Gastrocnemius medialis (tissue), 4 donors: ENCODE measurements at places on chromosomes 5 and 9. TPM values are rescaled to one million over a fixed set of nuclear protein-coding genes. Genes with fewer than 3 reads are reported as not detected.
A peak's percentile ranks its signal among the peaks of the same experiment; 100 is the strongest.

GRCh38 chr5:10520706-10521105 is 43.2 kb upstream of the ANKRD33B start:
- no peak overlapping the region for H3K4me3 ChIP-seq
- no peaks in the 10 kb centered on the region for H3K4me1 ChIP-seq
- no peak for DNase-seq
- H3K27me3 ChIP-seq: no peaks in the 10 kb centered on the region
- no peaks in the 10 kb centered on the region for H3K36me3 ChIP-seq

DNA sequence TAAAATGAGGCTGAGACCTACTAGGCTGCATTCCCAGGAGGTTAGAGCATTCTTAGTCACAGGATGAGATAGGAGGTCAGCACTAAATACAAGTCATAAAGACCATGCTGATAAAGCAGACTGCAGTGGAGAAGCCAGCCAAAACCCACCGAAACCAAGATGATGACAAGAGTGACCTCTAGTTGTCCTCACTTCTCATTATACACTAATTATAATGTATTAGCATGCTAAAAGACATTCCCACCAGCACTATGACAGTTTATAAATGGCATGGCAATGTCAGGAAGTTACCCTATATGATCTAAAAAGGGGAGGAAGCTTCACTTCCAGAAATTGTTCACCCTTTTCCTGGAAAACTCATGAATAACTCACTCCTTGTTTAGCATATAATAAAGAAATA is 88.6 kb downstream of the PLPPR1 start:
- no peak for DNase-seq
- no peaks in the 10 kb centered on the region for H3K36me3 ChIP-seq
- no peak overlapping the region for H3K27ac ChIP-seq
- no peaks in the 10 kb centered on the region for H3K27me3 ChIP-seq
- no peak overlapping the region for H3K4me3 ChIP-seq
- no peaks in the 10 kb centered on the region for H3K4me1 ChIP-seq

DNA sequence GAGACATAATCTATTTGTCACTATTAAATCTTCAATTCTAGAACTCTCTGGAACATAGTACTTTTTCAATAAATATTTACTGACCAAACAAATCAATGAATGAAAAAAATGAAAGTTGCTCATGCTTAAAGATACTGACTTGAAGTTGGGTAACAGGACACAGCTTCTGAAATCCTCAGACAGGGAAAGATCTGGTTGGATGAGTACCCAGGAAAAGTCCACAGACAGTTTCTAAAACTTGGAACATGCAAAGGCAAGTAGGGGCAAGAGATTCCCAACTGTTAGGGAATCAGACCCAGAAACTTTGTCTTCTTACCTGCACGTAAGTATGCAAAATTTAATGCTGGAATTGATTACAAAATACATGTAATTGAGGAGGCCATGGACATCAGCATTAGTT is 366.2 kb downstream of the ACTL7B start:
- H3K4me1 ChIP-seq: no peaks in the 10 kb centered on the region
- no peaks in the 10 kb centered on the region for H3K27me3 ChIP-seq
- H3K27ac ChIP-seq: no peak overlapping the region
- no peaks in the 10 kb centered on the region for H3K36me3 ChIP-seq
- H3K4me3 ChIP-seq: no peak overlapping the region
- no peak for DNase-seq

DNA sequence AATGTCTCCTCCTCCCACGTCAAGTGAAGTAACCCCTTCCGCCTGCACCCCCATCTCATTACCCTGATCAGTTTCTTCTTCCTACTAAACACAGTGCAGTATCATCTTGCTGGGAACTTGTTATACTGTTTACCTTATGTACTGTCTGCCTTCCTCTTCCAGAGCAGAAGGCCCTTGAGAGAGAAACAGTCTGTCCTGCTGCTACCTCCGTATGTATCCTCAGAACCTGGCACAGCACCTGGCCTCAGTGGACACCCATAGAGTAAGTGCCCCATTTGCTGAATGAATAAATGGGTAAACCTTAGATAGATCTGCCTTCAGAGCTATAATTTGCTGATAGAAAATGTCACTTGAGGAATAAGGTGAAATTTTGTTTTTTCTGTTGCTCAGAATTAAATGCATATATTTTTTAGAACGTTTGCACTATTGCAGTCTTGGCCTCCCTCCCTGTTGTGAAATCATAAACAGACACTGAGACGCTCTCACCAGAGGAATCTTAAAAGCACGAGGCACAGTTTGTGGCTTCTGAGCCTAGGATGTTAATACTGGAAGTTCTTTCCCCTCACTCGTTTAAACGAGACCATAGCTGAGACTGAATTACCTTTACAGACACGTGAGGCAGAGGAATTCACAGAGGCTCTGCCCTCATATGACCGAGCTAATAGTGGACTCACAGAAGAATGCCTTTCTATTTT is 223.1 kb upstream of the DAP start:
- H3K27ac ChIP-seq: no peak overlapping the region
- DNase-seq: no peak
- no peaks in the 10 kb centered on the region for H3K27me3 ChIP-seq
- H3K4me1 ChIP-seq: no peaks in the 10 kb centered on the region
- H3K4me3 ChIP-seq: no peak overlapping the region

DNA sequence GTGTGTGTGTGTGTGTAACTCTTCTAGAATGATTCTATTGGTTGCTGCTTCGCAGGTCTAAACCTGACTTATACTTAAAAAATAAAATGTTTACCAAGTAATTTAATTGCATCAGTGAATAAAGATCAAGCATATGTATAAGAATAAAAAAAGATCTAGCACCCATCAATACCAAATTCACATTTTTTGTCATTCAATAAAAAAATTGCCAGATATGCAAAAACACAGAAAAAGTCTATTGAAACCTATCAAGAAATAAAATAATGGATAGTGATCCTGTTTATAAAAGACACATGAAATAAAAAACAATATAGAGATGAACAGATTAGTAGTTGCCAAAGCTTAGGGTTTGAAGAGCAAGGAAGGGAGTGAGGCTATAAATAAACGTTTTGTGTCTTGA is 2095.0 kb upstream of the ACO1 start:
- H3K36me3 ChIP-seq: no peaks in the 10 kb centered on the region
- H3K4me1 ChIP-seq: no peaks in the 10 kb centered on the region
- no peak overlapping the region for H3K4me3 ChIP-seq
- no peaks in the 10 kb centered on the region for H3K27me3 ChIP-seq
- no peak overlapping the region for H3K27ac ChIP-seq

DNA sequence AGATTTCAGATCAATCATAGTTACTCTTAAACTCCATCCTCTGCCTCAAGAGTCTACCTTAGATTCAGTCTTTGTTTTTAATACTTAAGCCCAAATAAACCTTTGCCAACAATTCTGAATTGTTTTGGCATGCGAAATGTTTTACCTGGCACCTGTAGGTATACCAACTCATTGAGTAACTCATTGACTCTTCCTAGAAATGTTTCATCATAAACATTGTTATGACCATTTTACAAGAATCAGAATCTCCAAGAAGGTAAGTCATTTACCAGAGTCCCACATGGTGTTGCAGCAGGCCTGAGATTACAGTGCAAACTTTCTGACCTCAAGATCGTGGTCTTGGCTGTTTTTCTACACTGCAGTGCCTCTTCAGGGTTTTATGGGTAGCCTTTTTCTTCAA is 750.4 kb downstream of the BRINP1 start:
- H3K4me3 ChIP-seq: no peak overlapping the region
- DNase-seq: no peak
- no peak overlapping the region for H3K27ac ChIP-seq
- no peaks in the 10 kb centered on the region for H3K27me3 ChIP-seq
- H3K36me3 ChIP-seq: no peaks in the 10 kb centered on the region

GRCh38 chr5:137960819-137961218 is 71.6 kb downstream of the PKD2L2 start:
- no peak overlapping the region for H3K27ac ChIP-seq
- H3K36me3 ChIP-seq: peaks cover 4% of the 10 kb centered on the region
- DNase-seq: no peak
- peaks cover 8% of the 10 kb centered on the region for H3K4me1 ChIP-seq
- no peak overlapping the region for H3K4me3 ChIP-seq
- no peaks in the 10 kb centered on the region for H3K27me3 ChIP-seq

GRCh38 chr9:88300556-88300955 is 87.7 kb upstream of the SPIN1 start:
- no peak overlapping the region for H3K27ac ChIP-seq
- H3K36me3 ChIP-seq: no peaks in the 10 kb centered on the region
- H3K4me3 ChIP-seq: no peak overlapping the region
- H3K4me1 ChIP-seq: no peaks in the 10 kb centered on the region
- DNase-seq: no peak
- no peaks in the 10 kb centered on the region for H3K27me3 ChIP-seq

DNA sequence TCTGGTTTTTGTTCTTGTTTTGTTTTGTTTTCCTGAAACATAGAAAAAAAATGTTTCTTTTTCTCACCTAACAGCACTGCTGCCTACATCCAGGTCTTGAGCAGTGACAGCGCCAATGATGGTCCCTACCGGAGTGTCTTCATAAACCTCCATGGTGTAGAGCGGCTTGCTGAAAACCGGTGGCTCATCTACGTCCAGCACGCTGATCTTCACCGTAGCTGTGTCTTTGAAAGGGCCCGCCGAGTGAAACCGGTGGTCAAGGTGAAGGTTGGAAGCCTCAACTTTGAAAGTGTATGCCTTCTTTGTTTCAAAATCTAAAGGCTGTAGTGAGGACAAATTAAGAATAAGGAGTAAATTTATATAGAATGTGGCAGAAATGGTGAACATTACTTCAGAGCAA is 1051.0 kb downstream of the CDH12 start:
- no peaks in the 10 kb centered on the region for H3K4me1 ChIP-seq
- no peak overlapping the region for H3K4me3 ChIP-seq
- no peak overlapping the region for H3K27ac ChIP-seq
- no peaks in the 10 kb centered on the region for H3K36me3 ChIP-seq
- H3K27me3 ChIP-seq: no peaks in the 10 kb centered on the region
- no peak for DNase-seq

DNA sequence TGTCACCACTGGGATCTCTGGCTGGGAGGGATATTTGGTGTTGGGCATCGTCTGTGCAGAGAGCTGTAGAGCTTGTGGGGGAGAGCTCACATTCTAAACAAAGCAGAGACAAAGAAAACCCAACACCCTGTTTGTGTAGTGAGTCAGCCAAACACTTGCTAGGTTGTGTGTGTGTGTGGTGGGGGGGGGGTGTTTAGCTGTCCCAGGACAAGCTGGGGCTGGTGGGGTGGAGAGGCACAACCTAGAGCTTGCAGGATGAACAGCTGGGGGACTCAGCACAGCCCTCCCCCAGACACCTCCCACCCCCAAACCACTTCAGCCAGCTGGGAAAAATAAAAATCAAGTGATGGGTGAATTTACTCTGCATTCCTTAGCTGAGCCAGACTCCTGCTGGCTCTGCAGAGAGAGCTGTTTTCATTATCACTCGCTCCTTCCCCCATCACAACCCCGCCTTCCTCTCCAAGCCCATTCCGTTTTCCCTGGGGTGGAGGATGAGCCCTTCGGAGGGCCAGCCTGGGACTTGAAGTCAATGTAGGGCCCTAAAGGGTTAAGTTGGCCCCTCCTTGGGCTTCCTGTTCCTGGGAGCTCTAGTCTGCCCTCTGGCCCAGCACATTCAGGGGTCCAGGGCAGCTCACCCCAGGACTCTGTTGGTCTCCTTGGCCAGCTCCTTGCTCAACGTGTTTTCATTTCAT is 2.6 kb downstream of the OLFML2A start:
- DNase-seq: no peak
- H3K4me3 ChIP-seq: no peak overlapping the region
- H3K36me3 ChIP-seq: no peaks in the 10 kb centered on the region
- peaks cover 35% of the 10 kb centered on the region for H3K4me1 ChIP-seq

DNA sequence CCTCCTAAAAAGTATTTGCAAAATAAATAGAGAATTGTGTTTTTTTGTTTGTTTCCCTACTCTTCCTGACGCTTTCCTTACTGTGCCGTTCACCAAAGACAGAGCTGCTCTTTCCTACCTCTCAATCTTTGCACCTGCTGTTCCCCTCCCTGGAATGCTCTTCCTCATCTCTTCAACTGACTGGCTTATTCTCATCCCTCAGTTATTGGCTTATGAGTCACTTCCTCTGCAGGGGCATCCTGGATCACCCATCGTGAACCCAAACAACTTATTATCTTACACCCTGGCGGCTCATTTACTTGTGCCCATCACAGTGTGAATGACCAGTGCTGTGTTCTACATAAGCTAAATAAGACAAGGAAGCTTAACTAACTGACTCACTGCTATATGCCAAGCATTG is 36.1 kb upstream of the CCNG1 start:
- no peaks in the 10 kb centered on the region for H3K36me3 ChIP-seq
- DNase-seq: no peak
- H3K4me1 ChIP-seq: no peaks in the 10 kb centered on the region
- no peaks in the 10 kb centered on the region for H3K27me3 ChIP-seq
- no peak overlapping the region for H3K4me3 ChIP-seq

- H3K36me3 ChIP-seq: no peaks in the 10 kb centered on the region
- peaks cover 6% of the 10 kb centered on the region for H3K4me1 ChIP-seq
- H3K27ac ChIP-seq: peak overlapping the region; percentile 8
- no peak overlapping the region for H3K4me3 ChIP-seq
Observed at GRCh38 chr5:150350524-150351344, 6.8 kb upstream of the TCOF1 start.

DNA sequence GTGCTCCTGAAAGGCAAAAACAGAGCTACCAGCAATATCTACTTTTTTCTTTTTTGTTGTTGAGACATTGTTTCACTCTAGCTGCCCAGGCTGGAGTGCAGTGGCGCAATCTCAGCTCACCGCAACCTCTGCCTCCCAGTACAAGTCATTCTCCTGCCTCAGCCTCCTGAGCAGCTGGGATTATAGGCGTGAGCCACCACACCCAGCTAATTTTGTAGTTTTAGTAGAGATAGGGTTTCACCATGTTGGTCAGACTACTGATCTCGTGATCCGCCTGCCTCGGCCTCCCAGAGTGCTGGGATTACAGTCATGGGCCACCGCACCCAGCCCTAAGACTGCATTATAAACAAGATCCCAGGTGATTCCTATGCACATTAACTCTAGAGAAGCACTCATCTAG is 17.0 kb downstream of the PLPP1 start:
- no peak overlapping the region for H3K4me3 ChIP-seq
- DNase-seq: no peak
- H3K27ac ChIP-seq: peak overlapping the region; percentile 31
- H3K4me1 ChIP-seq: peaks cover 72% of the 10 kb centered on the region
- H3K27me3 ChIP-seq: no peaks in the 10 kb centered on the region

- H3K27me3 ChIP-seq: no peaks in the 10 kb centered on the region
- no peak overlapping the region for H3K4me3 ChIP-seq
- H3K36me3 ChIP-seq: no peaks in the 10 kb centered on the region
- no peak for DNase-seq
Observed at GRCh38 chr9:13718086-13718485, 438.6 kb upstream of the MPDZ start.

- H3K4me3 ChIP-seq: no peak overlapping the region
- no peaks in the 10 kb centered on the region for H3K27me3 ChIP-seq
- H3K36me3 ChIP-seq: no peaks in the 10 kb centered on the region
- H3K27ac ChIP-seq: no peak overlapping the region
- no peak for DNase-seq
- no peaks in the 10 kb centered on the region for H3K4me1 ChIP-seq
Observed at GRCh38 chr5:1962619-1963355, 80.1 kb upstream of the IRX4 start.

GRCh38 chr5:135497971-135498636 is 37.7 kb downstream of the NEUROG1 start:
- H3K27ac ChIP-seq: no peak overlapping the region
- no peaks in the 10 kb centered on the region for H3K36me3 ChIP-seq

PDE6A gene
- total RNA-seq: not detected

ADAMTS16 gene
- not detected for total RNA-seq

THBS4 gene
- total RNA-seq: 49.5 TPM

IRGM gene
- total RNA-seq: not detected

PCSK1 gene
- total RNA-seq: not detected

IFNE gene
- total RNA-seq: not detected

CORO2A gene
- 0.10 TPM for total RNA-seq

LRRC19 gene
- total RNA-seq: 0.22 TPM
